Ecto neural progenitor cell (in vitro differentiated cells): ENCODE measurements at places on chromosomes 5 and 9.

- no peak for DNase-seq
These were observed 1224.0 kb upstream of the CDH18 start for GRCh38 chr5:21212026-21212425.

DNA sequence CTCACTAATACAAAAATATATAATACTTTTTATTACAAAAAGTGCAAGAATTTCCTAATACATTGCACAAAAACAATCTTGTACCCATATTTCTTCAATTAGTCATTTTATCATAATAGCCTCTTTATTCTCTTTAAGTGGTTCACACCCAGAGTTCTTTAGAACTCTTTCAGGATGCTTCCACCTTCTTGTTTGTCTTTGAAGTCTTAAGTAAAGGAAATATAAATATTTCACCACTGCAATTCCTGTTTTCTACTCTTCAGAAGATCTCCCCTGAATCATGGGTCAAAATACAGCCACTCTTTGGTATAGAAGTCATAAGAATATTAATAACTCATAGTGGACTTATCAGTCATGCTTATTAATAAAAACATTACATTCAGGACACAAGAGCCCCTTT lies 293.0 kb downstream of the ATPSCKMT start:
- no peak for DNase-seq

GRCh38 chr9:29208670-29209069 lies 1635.4 kb upstream of the C9orf72 start:
- DNase-seq = no peak

DNA sequence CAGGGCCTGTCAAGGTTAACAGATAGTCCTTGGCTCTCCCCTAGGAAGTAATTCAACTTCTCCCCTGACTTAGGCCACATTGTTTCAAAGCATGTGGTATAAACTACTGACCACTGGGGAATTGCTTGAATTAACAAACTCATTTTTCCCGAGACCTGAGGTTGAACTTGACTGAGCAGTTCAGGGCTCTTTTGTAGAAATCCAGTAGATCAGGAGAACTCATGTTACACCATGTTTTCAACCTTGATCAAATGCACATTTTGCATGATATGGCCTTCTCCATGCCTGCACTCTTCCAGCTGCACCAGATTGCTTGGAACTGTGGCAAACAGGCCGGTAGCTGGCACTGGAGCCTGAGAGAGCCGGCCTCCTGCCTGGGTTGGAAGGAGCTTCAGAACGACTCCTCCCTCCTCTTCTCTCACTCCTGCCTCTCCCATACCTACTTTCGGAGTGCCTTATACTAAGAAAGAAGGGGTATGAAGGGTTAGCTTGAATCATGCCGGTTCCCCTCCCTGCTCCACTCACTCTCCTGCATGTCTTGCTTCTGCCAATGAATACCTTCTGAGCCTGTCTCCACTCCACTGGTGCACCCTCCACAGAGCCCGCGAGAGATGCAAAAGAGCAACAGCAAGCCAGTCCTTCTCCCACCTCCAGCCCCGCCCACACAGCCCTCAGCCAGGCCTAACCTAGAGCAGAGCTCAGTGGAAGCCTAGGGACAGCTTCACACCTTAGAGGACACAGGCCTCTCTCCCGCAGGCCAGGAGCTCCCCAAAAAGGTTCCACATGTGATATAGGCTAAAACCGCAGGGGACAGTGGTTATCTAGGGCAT lies 159.4 kb downstream of the MACROH2A1 start:
- peak; percentile 41 for DNase-seq
